AML-193 (cell line): ENCODE measurements at places on chromosomes 12 and 14.

- no peak for DNase-seq
Observed at GRCh38 chr14:89563471-89563870, 146.4 kb upstream of the FOXN3 start.

DNA sequence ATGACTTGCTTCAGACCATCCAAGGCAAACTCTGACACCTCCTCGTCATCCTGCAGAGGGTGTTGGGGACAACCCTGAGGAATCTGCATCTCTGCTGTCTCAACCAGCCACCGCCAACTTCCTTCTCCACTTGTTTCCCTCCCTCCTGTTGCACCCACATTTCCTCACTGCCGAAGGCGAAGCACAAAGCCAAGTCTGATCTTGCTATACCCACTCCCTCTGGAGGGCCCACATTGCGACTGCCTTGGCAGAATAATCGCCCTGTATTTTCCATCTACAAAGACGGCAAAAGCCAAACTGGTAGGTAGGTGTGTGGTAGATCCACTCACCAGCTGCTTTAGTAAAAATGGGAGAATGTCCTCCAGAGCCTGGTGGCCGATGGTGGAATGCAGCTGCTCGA is 21.8 kb upstream of the RAB35 start:
- DNase-seq: no peak

DNA sequence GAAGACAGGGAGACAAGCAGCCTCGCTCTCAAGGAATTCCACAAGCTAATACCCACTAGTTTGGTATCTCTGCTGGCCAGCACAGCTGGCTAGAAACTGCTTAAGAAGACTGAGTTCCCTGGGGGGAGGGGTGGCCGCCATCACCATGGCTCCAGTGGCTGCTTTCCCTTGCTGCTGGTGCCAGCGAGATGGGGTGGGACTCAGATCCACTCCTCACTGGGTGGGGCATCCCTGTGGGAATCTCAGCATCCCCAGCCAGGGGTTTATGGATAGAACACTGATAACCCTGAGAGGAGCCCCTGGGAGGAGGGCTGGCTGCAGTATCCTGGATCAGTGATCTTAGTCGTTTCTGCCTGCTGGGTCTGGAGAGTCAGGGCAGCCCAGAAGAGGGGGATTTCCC is 170.6 kb upstream of the MDGA2 start:
- DNase-seq: no peak

DNA sequence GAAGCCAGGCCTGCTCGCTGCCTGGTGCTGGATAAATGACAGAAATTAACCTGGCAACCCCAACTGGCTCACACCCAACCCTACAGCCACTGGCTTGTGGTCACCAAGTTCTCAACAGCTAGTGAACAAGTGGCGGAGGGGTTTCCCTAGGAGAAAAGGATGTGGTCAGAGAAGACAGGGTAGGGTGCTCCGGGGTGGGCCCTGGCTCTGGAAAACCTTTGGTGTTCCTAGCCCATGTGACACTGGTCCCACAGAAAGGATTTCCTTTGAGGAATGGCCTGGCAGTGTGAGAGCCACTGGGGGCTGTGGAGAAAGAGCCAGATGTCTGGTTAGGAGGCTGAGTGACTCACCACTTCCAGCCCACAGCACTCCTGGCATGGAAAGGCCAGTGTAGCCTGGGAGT is 8.7 kb downstream of the SYNE3 start:
- DNase-seq: peak; percentile 52

DNA sequence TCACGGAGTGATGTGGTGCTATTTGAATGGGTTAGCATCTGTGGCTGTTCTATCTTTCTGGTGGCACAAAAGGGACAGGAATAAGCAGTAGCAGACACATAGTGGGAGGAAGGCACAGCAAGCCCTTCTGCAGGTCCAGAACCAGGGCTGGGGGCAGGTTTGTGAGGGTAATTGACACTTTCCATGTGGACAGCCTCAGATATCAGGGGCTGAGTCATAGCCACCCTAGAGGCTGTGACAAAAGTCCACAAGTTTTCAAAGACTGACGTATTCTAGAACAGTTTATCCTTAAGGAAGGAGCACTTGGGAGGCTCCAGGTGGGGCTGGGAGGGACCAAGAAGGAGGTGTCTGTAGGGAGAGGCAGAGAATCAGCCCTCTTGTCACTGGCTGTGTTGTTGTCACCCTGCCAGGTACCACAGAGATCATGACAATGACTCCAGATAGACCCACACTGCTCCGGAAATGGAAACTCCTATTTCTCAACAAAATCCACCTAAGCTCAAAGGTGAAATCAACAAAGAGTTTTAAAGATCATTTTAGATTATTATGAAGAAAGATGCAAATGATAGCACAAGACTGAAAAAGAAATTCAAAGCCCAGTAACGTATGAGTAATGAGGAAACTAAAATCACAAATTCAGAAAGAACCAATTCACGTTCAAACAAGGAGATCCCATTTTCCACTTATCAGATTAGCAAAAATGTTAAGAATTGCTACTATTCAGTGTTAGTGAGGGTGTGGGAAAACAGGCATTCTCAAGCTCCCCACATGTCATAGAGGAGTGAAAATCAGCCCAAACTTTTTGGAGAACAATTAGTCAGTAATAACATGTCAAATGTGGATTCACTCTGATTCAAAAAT is 48.3 kb downstream of the NFKBIA start:
- no peak for DNase-seq

- peak; percentile 37 for DNase-seq
Observed at GRCh38 chr14:102316338-102316742, 3.2 kb upstream of the ZNF839 start.

DNA sequence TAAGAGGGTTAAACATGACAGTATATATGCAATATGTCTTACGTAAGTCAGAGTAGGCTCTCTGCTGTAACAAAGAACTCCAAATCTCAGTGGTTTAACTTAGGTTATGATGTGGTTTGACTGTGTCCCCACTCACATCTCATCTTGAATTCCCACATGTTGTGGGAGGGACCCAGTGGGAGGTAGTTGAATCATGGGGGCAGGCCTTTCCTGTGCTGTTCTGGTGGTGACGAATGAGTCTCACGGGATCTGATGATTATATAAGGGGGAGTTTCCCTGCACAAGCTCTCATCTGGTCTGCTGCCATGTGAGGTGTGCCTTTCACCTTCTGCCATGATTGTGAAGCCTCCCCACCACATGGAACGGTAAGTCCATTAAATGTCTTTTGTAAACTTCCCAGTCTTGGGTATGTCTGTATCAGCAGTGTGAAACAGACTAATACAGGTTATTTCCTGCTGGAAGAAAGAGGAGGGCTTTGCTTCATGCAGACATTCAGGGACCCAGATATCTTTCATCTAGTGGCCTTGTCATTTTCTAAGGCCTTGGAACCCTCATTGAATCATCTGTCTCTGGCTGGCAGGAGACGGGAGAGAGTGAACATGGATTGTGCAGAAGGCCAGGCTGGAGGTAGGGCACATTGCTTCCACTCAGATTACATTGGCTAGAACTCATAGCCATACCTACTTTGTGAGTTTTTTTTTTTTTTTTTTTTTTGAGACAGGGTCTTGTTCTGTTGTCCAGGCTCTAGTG is 96.1 kb downstream of the CRADD start:
- peak; percentile 61 for DNase-seq

DNA sequence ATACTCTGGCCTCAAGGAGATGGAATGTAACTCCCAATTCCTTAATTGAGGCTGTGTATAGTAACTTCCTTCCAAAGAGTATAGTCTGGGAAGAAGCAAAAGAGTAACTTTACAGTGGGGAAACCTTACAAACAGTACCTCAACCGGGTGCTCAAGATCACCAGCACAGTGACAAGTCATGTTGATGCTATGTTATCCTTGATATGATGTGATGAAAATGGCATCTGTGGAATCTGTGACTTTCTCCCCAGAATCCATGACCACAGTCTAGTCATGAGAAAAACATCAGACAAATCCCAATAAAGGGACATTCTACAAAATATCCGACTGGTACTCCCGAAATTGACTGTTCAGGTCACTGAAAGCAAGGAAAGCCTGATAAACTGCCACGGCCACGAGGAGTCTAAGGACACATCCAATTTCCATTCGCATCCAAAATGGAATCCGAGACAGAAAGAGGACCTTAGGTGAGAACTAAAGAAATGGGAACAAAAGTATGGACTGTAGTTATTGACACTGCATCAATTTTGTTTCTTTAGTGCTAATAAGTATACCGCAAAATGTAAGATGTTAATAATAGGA is 97.3 kb upstream of the FRMD6 start:
- DNase-seq: no peak

- DNase-seq: no peak
Observed at GRCh38 chr12:15088105-15088504, 115.3 kb downstream of the PDE6H start.

DNA sequence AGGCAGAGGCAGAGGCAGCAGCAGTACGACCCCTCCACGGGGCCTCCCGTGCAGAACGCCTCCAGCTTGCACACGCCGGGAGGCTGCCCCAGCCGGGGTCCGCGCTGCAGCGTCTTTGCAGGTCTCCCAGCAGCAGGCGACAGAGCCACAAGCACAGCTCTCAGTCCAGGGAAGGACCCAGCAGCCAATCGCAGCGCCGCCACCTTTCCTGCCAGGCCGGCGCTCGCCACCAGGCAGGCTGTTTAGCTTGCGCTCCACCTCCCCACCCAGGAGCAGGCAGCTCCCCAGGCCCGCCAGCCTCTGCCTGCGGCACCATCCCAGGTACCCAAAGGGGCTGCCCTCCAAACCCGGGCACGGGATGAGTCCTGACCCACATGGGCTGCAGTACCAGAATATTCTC is 25.2 kb downstream of the DDX51 start:
- DNase-seq: no peak

GRCh38 chr12:102441077-102441596 is 39.2 kb downstream of the IGF1 start:
- DNase-seq: no peak

- DNase-seq: peak; percentile 11
Observed at GRCh38 chr12:62328296-62328921, 68.2 kb downstream of the USP15 start.

GRCh38 chr12:108722992-108723766 is 8.1 kb downstream of the CORO1C start:
- DNase-seq: peak; percentile 29
